ENCODE measurements at places on chromosomes 1 and 21.
A peak's percentile ranks its signal among the peaks of the same experiment; 100 is the strongest.

GRCh38 chr1:52674497-52675384, 23.4 kb downstream of the COA7 start:
- DNase-seq: no peak

DNA sequence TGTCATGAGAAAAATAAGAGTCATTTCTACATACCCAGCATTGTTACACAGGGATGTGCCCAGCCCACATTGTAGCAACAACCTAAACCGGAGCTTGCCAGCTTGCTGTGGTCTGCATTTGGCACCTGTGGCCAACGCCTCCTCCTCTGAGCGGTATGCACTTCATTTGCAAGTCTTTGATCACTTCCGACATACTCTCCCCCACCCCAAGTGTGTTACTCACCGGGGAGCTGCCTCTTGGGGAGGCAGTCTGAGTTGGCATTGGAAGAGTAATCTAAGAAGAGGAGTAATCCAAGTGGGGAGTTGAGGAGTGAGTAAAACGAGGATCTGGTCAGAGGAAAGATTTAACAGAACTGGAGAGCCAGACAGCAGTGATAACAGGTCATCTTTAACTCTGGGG, 3.8 kb downstream of the BCL9 start:
- peak; percentile 55 for DNase-seq

GRCh38 chr1:38046884-38047602, 450 bp upstream of the POU3F1 start:
- DNase-seq: peak; percentile 80

DNA sequence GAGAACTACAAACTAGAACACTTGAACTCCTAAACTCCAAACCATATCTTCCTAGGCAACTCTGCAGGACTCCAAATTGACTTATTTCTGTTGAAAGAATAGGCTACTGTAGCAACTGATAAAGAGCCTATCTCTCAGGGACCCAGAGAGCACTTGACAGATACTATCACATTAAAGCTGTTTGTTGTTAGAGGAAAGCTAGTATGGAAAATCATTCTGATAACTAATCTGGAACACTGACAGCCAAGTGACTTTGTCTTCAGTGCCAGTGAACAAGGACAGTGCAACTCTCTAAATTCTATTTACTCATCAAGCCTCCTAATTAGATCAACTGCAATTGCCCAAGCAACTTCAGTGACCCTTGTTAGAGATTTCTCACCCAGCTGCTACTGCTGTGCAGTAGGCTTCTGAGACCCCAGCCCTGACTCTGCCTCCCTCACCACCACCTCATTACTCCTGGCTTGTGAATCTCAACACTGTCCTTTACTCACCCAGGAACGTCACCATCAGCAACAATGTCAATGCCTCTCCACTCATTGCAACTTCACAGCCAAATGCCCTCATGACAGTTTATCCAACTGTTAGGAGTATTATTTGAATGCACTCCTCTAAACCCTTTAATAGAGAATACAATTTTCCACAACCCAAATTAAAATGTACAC, 7.4 kb upstream of the RGS13 start:
- no peak for DNase-seq

GRCh38 chr21:36255663-36256062, 64.3 kb upstream of the MORC3 start:
- DNase-seq: no peak

GRCh38 chr1:82893712-82894470, 1093.2 kb downstream of the ADGRL2 start:
- no peak for DNase-seq

GRCh38 chr1:110328274-110328673, 10.9 kb upstream of the RBM15 start:
- DNase-seq: no peak

DNA sequence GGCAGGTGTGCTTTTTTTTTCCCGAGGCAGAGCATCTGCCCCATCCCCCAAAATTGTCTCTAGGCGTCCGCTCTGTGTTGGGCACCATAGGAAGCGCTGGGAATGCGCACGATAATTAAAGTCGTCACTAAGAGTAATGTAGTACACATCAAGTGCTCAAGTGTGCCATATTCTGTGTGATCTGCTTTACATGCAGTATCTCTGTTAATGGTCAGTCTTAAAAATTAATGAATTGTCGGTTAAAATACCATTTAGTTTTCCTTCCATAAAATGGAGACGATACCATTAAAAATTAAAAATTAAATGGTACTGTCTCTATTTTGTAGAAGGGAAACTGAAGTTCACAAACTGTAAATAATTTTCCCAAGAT, 544 bp upstream of the CCT8 start:
- no peak for DNase-seq

DNA sequence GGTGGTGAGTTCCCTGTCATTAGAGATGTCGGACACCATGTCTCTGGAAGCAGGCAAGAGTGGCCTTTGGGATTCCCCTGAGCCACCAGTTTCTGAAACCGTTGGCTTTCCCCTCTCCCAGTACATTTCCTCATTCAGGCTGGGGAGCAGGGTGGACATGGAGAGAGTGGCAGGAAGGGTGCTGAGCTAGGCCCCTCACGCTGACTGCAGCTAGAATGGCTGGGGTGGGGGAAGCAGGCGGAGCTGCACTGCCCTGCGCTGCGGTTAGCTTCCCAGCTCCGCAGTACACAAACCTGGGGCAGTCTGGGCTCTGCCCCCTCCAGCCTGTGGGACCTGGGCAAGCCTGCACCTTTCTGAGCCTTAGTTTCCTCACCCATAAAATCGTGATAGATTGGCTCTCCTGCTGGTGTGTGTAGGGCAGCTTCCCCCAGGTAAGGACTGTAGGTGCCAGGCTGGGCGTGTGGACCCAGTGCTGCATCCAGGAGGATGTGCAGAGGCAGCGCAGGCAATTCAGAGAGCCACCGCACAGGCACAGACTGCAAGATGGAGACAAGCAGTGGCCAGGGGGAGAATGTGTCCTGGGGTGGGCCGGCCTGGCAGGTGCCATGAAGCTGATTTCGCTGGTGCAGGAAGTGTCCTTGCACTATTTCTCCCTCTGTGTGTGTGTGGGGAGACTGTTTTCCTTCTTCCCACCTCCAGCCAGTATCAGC, 3.0 kb downstream of the PLA2G2F start:
- DNase-seq: no peak

DNA sequence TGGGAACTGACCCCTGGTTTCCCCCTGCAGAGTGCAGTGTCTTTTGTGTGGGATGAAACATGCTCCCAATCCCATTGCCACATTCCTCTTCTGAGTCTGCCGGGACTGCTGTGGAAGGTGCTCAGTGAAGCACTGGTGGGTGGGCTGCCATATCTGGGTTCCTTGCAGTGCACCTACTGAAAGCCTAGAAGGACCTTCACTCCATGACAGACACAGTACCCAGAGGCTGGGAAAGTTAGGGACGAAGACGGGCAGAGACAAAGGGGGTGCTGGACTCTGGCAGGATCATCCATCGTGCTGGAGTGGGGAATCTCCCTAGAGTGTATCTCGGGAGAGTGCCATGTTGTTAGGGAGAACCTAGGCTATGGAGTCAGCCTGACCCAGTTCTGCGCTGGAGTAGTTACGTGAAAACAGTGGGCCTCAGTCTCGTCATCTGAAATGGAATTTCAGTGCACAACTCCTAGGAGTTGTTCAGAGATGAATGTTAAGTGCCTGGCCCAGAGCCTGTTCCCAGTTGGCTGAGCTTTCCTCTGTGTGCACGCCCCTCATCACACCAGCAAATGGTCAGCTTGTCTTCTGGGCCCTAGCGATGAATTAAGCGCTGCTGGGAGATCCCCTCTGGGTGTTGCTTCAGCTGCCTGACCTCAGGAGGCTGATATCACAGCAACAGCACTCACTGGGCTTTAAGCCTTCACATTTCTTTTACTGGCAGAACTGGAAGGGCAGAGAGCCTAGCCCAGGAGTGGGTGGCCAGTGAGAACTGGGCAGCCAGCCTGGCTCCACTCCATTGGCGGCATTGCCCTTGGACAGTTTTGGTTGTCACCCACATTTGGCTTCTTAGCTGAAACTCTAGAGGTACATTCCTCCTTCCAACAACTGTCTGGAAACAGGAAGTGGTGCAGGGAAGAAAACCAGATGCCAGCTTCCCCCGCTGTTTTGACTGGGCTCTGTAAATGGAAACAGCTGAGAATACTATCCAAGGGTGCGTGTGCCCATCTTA, 479.8 kb upstream of the VAMP3 start:
- DNase-seq: no peak

GRCh38 chr1:153127296-153127695, 14.0 kb upstream of the SPRR2F start:
- no peak for DNase-seq

- DNase-seq: no peak
These were observed 92.1 kb upstream of the EDN2 start for GRCh38 chr1:41576620-41577019.

DNA sequence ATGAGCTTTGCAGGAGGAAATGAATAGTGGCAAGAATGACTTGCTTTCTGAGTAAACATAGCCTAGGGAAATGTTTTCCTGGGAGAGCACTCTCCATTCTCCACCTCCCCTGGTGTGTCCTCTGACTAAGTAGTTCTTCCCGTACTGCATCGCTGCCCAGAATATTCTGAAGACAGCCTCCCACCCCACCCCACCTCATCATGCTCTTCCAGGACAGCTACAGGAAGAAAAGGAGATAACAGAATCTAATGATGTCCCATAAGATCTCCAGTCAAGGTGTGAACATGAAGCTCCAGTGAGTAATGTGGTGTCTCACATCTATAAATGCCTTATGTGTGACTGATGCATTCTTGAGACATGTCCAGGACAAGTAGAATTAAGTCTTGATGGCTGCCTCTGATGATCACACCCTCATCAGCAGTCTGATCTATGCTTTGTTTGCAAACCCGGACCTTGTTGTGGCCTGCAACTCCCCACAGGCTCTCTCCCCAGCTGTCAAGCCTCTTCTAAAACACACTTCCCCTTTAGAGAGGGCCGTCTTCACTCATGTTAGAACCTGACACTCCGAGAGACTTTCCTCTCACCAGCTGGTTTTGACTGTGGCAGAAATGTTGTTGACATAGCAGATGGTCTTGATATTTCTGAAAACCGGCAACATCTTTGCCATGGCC, 183.0 kb downstream of the CYYR1 start:
- no peak for DNase-seq

- DNase-seq: no peak
These were observed 30.0 kb downstream of the VWA5B1 start for GRCh38 chr1:20320704-20321103.

DNA sequence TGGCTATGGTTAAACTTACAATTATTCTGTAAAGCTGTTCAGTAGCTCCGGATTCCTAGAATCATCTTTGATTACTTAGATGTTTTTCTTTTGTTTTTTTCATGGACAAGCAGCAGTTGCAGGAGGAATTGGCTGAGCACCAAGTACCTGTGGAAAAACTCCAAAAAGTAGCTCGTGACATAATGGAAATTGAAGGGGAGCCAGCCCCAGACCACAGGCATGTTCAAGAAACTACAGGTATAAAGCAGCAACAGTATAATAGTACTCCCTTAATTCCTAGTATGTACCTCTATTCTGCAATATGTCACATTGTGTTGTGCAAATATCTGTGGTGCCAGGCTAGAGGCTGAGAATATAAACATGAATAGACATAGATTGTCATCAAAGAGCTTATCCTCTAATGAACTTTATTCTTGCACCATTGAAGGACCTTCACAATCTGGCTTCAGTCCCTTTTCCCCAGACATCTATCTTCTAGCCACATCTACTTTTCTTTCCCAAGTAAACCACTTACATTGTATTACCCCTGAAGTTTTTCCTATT, 132.3 kb upstream of the BMP8A start:
- no peak for DNase-seq
